ENCODE measurements at places on chromosomes 12 and 14. TPM values are rescaled to one million over a fixed set of nuclear protein-coding genes. Genes with fewer than 3 reads are reported as not detected.

DNA sequence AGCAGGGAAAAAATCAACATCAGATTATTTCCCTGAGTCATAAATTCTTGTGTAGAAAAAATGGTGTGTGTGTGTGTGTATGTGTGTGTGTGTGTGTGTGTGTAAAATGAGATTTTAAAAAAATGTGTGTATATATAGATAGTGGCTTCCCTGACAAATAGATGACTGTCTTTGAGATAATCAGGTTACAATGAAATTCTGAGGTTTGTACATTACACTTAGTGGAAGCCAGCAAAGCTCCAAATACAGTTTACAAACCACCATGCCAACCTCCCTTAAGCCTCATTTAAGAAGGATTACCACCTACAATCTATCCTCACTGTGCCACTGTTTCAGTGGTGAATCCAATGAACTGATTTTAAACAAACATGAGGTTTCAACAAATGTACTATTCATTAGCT lies 93.8 kb downstream of the MED13L start:
- DNase-seq, result no peak

DNA sequence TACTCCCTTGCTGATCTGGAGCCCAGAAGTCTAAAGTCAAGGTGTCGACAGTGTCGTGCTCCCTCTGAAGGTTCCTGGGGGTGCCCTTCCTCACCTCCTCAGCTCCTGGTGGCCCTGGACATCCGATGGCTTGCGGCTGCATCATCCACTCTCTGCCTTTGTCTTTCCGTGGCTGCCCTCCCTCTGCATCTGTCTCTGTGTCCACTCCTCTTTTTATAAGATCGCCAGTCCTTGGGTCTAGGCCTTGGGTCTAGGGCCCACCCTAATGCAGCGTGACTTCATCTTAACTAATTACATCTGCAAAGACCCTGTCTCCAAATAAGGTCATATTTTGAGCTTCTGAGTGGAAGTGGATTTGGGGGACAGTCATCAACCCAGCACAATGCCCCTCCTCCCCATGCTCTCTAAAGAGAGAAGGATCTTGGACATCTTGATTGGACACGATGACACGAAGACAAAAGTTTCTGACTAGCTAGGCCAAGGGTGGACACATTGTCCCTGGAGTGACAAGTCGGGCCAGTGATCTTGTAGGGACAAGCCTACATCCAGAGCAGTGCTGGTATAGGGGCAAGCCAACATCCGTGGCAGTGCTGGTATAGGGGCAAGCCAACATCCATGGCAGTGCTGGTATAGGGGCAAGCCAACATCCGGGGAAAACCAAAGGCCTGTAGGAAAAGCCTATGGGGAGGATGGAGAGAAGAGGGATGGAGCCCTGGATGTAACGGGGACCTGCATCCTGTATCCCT lies 93.9 kb upstream of the DIO3 start:
- no peak for DNase-seq

DNA sequence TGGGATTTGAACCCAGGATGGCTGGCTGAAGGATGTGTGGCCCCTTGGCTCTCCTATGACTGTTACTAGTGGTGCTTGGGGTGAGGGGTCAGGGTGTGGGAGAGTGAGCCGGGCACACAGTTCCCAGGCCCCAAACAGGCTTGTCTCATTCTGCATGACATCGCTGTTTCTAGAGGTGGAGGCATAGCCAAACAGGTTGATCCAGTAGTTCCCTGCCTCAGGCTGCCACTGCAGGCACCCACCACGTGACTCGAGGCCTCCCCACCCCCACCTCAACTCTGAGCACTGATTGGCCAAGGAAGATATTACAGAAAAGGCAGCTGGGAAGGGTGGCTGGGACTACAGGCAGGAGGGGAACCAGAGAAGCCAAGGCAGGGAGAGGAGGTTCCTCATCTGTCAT lies 102.6 kb downstream of the NCOR2 start:
- DNase-seq, result no peak

DNA sequence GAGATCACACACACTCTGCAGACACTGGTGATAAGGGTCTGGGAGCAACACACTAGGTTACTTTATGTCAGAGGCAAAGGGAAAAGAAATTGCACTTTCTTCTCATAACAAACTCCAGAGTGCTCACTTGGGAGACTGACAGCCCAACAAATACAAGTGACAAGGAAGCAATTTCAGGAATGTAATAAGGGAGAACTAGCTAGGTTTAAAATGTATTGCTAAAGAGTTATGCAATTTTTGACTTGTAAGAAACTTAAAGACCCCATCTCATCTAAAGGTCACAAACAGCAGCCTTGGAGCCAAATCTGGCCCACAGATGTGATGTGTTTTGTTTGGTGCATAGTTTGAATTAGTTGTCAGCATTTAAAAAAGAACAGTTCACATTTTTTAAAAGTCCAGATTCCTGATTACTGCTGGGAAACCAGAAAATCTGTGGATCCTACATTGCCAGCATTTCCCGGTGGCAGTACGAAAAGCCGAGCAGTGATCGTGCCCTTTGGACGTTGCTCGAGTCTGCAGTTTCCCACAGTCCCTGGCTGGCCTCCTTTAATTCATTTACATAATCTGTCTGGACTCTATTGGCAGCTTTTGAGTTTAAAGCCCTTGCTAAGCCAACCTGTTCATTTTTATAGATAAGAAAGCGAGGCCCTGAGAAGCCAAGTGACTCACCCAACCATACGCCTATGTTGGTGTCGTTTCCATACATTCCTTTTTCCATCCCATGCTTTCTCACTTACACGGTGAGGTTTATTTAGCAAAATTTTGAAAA lies 42.0 kb upstream of the ETV6 start:
- no peak for DNase-seq

- peak; percentile 40 for DNase-seq
These were observed 16.7 kb upstream of the ZDHHC22 start for GRCh38 chr14:77158175-77158881.

- DNase-seq, result no peak
These were observed 47.7 kb downstream of the NOPCHAP1 start for GRCh38 chr12:105033851-105034250.

DNA sequence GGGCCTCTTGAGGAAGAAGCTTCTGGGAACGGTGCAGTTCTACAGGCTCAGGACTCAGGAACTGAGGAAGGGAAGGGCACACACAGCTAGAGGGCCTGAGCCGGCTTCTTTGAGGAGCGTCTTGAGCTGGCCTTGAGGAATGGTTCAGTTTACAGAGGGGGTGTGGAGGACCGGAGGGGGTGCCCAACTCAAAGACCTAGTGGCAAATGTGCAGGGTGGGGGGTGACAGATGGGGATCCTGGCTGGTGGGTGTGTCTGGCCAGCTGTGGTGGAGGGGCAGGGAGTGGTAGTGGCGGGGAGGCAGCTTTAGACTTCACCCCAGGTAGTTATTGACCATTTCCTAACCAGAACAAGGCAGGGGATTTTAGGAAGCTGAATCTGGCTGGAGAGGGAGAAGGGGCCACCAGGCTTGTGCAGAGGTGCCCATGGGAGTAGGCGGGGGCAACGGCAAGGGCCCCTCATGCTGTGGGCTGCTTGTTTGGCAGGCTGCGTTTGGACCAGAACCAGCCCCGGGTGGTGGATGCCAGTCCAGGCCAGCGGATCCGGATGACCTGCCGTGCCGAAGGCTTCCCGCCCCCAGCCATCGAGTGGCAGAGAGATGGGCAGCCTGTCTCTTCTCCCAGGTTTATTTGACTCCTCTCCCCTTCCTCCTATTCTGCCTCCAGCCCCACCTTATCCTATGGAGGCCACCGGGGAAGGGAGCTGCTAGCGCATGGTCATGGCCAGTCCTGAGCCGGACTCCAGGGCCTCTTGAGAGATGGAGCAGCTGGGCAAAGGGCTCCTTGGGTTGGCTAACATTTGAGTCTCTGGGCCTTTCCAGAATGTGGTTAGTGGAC lies 27.8 kb downstream of the PAPLN start:
- DNase-seq, result no peak

DNA sequence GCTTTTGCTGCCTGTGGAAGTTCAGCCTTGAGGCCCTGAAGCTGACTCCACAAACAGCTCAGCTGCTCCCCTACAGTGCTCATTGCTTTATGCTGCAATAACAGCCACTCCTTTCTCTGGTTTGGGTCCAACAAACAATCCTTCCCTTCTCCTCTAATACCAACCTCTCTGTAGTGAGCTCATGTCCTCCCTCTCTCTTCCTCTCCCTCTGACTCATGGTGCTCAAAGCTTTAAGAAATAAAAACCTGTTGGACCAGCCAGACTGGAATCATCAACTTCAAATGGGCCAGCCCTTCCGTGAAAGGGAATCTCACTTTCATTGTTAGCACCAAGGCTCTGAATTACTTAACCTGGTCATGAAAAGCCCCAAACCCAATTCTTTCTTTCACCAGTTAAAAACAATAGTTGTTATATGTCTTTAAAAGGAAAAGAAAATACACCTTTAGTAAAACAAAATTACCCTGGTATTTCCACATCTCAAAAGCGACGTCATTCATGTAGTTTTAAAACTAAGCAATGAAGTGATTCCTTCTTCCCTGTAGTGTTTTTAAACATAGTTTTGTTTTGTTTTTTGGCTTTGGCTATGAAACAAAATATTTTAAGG lies 126.4 kb downstream of the DUSP6 start:
- DNase-seq, result peak; percentile 99

DNA sequence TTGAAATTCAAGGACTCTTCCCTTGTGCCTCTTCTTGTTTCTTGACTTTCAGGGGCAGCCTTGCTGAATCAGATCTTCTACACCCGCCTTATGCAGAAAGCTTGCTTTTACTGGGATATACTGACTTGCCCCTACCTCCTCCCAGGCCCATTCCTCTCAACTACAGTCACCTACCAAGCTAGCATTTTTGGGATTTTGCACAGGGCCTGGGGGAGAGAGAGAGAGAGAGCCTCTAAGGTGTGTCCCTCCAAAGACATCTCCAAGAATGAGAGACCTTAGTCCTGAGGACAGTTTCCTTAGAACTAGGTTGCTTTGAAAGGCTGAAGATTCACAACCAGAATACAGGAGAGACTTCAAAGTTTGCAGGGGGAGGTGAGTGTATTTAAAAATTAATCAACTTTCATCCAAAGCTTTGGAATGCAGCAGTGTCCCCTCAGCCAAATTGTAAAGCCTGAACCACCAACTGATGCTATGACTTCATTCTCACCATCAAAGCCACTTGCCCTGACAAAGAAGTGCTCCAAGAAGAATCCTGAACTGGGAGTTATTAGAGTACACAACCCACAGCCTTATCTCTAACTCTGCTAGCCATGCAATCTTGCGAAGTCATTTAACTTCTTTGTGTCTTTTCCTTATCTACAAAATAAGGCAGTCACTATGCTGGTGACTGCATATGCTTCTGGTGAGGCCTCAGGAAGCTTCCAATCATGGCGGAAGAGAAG lies 96.1 kb upstream of the EGLN3 start:
- DNase-seq, result no peak

DNA sequence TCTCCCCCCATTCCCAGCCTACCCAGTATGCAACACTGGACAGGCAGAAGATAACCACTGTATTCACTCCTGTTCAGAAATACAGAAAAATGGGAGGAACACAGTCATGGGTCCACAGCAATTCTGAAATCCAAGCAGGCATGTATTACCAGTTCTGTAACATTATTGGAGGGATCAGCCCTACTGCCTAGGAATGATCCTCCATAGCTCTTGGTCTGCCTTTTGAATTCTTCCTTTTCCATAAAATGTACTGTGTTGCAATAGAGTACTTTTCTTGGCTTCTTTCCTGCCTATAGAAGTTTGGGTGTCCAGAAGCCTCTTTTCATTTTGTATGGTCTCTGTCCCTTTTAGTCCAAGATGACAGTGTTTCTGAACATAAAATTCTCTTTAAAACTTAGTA lies 46.5 kb downstream of the SPATS2 start:
- DNase-seq, result no peak

GRCh38 chr12:99529966-99530365 lies 117.6 kb upstream of the GARIN6 start:
- peak; percentile 49 for DNase-seq

DNA sequence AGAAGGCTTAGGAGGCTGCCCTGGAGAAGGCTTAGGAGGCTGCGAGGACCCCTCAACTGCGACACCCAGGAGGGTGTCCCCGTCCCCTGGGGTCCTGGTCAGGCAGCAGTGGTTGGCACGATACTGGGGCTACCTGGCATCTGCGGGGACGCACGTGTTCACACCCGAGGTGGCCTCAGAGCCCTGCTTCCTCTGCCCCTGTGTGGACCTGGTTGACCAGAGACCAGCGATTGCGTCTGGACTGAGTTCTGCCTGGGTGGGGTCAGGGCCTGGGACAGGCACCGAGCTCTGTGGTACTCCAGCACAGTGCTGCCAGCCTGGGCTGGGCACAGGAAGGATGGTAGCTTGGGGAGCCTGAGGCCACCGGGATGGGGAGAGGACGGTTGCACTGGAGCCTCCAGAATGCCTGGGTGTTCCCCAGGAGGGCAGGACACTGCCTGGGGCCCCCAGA lies 735 bp downstream of the ASPG start:
- no peak for DNase-seq

DNA sequence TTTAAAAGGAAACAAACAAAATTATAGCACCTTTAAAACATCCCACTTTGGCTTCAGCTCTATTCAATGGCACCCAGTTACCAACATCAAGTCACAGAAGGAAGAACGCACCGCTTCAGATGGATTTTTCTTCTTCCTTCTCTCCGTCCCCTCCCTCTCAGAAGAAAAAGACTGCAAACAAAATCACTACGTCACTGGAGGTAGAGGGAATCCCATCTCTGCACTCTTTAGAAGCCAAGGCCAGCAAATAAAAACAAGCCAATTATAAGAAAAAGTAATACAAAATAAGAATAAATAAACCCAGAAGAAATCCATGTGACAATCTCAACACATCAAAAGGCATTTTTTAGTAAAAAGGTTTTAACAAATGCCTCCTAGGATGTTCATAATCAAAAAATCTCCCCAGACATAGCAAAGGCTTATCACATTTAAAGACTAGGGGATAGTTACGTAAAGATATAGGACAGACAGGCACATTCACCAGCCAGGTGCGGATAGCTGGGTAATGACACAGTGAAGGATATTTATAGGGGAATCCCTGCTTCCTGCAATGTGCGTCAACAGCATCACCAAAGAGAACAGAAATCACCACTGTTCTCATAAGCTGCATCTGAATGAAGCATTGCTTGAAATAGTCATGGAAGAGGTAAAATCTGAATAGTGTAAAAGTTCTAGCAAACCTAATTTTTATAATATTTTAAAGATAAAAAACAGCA lies 89.4 kb downstream of the R3HDM2 start:
- DNase-seq, result peak; percentile 34

The SSPN gene
- 1.4 TPM for total RNA-seq

The CCER1 gene
- not detected for total RNA-seq

The SMOC1 gene
- 22.3 TPM for total RNA-seq

The ANO4 gene
- 2.5 TPM for total RNA-seq

The PTPN21 gene
- 10.0 TPM for total RNA-seq

The FAM181A gene
- total RNA-seq, result not detected

The HOXC6 gene
- total RNA-seq, result 1.7 TPM

The CCDC38 gene
- total RNA-seq, result 0.17 TPM
